SHP77 (cell line): ENCODE measurements at places on chromosomes 2 and 18.
A peak's percentile ranks its signal among the peaks of the same experiment; 100 is the strongest.

DNA sequence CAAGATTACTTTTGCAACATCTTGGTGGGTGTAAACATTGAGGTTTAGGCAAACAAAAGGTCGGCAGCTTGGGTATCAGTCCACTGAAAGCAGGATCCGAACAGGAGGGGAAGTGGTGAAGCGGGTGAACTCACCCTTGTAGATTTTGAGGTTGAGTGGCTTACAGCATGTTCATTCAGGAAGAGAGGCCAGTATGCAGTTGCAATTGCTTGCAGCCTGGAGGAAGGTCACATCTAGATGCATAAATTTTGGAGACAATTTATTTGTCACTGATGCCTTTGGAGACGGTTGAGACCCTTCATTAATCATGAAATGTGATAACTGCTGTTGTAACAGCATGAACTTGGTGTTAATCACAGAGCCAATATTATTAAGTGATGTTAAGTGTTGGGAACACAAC is 131.1 kb downstream of the LTBP1 start:
- DNase-seq, result no peak

GRCh38 chr2:215850380-215850779 is 163.0 kb downstream of the MREG start:
- no peak for DNase-seq

- no peak for DNase-seq
Measured at GRCh38 chr2:100214265-100214971, 72.0 kb upstream of the AFF3 start.

GRCh38 chr18:2256577-2256976 is 314.7 kb downstream of the METTL4 start:
- DNase-seq, result no peak

- no peak for DNase-seq
Measured at GRCh38 chr2:58063641-58064040, 17.0 kb downstream of the VRK2 start.

DNA sequence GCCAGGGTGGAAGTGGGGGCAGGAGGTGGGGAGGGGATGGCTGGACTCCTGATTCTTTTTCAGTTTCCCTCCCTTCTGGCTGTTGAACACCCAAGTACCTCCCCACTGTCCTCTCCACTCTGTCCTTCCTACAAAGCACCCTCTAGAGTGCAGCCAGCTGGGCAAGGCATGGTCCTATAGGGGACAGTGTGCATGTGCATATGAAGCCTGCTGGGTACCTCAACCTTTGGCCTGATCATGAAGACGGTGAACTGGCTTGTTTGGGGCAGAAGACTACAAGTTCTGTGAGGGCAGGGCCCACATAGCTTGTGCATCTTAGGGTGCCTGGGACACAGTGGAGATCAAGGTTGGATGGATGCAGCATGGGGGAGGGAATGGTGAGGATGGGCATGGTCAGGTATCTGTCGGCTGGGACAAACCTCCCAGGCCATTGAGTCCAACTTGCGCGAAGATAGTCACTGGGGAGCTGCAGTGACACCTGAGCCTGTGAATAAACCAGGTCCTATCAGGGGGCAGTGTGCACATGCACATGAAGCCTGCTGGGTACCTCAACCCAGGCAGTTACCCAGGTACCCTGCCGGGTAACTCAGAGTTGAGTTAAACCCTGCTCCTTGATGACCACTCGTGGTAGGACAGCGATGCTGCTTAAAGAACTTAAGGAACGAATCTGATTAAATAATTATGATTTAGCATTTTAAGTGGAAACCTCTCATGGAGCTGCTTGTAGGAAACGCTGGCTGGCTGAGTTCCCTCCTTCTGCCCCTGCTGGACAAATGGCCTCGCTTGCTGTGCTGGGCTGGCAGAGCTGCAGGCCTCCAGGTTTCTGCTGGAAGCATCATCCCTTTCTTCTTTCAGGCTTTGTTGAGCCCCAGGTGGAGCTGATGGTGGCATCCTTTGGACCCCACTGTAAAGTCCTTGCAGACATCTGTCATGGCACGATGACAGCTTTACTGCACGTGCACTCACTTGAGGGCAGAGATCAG is 84.0 kb downstream of the POLR1A start:
- no peak for DNase-seq

- DNase-seq, result peak; percentile 3
Measured at GRCh38 chr18:13477147-13477683, 249.1 kb downstream of the FAM210A start.

- no peak for DNase-seq
Measured at GRCh38 chr2:14306268-14306861, 326.2 kb upstream of the LRATD1 start.

- no peak for DNase-seq
Measured at GRCh38 chr2:118936936-118937335, 5.1 kb upstream of the MARCO start.

- DNase-seq, result no peak
Measured at GRCh38 chr2:6993229-6993640, 76.0 kb downstream of the RNF144A start.

GRCh38 chr18:46001074-46001473 is 33.9 kb upstream of the EPG5 start:
- DNase-seq, result no peak

GRCh38 chr2:119749477-119750012 is 10.2 kb upstream of the PTPN4 start:
- DNase-seq, result no peak

DNA sequence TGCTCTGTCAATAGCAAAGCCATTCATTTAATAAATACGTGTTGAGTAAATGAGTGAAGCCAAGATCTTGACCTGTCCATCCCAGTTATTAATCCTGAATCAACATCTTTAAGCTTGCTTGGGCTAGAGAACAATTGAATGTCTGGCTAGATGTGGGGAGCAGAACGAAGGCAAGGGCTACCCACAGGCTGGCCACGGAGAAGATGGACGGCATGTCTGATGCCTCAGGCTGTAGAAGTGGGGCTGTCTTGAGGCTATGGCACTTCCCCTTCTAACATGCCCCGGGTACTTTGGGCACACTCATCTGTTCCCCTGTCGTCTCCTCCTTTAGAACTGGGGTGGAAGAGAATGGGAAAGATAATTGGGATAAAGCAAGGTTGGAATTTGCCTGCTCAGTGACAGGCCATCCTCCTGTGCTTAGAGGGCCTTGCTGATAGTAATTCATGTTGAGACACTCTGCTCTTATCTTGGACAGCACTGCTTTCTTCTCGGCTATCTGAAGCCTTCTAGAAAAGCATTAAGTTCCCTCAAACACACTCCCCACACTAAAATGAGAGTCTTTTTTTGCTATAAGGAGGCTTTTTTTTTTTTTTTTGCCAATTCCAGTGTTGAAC is 225.7 kb downstream of the MREG start:
- no peak for DNase-seq

- DNase-seq, result no peak
Measured at GRCh38 chr2:17749753-17750438, 3.7 kb downstream of the SMC6 start.

DNA sequence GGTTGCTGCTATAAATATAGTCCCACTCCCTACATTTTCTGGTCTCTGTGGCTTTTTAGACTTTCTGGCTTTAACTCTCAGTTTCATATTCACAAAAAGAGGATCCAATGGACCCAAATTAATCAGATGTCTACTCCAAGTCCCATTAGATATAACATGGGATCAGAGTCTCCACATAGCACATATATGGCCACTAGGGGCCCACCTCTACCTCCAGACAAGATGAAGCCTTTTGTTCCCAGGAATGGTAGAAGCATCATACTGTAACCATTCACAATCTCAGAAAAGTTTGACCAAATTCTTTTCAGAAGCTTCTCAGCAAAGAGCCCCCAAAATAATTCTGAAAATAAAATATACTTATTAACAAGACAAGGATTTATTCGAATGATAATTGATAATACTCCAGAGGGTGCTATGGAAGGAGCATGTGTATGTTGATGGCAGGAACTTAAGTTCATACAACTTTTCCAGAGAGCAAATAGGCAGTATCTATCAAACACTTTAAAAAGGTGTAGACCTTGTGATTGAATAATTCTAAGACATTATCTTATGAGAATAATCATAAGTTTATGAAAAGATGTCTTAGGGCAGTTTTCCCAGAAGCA is 382.3 kb upstream of the CRIM1 start:
- peak; percentile 16 for DNase-seq

DNA sequence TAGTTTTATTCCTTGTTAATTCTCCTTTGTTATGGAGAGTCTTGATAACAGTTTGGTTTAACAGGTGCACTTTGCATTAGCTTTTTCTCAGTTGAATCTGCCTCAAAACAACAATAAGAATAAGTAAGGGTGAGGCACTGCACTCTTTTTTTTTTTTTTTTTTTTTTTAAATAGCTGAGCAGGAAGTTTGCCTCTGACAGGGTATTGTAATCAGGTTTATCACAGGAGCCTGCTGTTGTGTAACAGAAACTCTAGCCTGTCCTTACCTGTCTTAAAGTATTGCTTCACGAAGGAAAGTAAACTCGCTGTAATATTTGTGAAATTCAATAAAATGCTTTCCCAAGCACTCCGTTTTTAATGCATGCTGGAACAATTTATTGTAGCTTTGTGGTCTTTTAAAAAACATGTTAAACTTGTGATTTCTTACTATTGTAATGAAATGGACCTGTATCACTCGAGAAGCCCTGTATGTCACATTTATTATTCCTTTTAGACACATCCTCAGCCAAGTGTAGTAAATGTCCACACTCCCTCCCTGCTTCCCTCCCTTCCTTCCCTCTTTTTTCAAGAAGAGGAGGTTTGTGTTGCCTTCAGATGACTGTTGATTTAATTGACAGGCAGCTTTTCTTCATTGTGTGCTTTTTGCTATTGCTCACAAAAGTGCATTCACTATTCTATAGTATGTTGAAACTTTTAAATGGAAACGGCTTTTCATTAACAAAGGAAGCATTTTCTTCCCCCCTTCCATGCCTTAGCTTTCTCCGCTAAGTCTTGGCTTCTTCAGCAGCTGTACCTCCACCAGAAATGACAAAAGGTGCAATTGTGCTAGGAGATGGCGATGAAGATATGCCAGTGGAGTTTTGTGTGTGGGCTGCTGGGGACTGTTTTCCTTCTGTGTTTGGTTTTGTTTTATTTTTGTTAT is 52.7 kb downstream of the TAF1B start:
- DNase-seq, result no peak

DNA sequence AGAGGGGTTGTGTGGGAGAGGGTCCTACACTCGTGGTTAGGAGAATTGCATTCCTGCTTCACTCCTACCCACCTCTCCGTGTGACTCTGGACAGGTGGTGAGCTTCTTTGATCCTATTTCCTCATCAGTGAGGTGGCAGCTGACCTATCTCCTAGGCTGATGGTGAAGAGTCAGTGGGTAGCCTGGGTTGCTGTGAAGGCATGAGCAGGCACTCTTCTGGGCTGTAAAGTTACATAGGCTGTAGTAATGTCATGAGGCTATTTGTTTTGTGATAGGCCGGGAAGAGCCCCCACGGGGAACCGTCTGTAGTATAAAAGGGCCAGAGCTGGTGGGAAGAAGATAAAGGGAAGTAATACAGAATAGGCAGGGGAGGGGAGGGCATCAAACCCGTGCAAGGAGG is 83.8 kb downstream of the TMEM247 start:
- DNase-seq, result no peak

DNA sequence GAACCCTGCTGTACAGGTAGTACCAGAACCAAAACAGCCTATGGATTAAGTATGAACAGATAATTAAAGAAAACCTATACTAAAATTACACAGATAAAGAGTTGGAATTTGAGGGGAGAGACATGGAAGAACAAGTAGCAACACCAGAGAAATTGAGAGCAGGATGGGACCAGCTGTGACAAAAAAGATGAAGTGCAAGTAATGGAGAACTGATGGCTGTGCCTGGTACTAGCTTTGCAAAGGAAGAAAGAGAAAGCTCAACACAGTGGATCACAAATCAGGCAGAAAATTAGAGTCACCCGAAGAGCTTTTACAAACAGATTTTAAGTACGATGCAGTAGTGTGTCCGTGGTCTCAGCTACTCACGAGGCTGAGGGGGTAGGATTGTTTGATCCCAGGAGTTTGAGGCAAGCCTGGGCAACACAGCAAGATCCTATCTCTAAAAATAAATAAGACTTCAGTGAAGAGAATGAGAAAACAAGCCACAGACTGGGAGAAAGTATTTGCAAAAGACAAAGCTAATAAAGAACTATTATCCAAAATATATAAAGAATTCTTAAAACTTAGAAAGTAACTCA is 46.5 kb downstream of the CUL3 start:
- no peak for DNase-seq
